Cardiac septum (tissue), 1 donor: ENCODE measurements at places on chromosomes 5 and 9. TPM values are rescaled to one million over a fixed set of nuclear protein-coding genes. Genes with fewer than 3 reads are reported as not detected.

Gene SGCD
- 83.1 TPM for total RNA-seq

Gene FCHSD1
- total RNA-seq, result 4.1 TPM

Gene CLIC3
- 12.9 TPM for total RNA-seq

Gene RANBP3L
- total RNA-seq, result 0.51 TPM

Gene GABRB2
- 0.22 TPM for total RNA-seq

Gene ENHO
- 1.3 TPM for total RNA-seq

Gene SHISAL2B
- not detected for total RNA-seq

Gene CCL27
- total RNA-seq, result not detected

Gene ENDOG
- total RNA-seq, result 47.1 TPM

Gene SLC34A3
- total RNA-seq, result not detected

Gene C1QTNF2
- total RNA-seq, result 1.3 TPM

Gene GZMA
- total RNA-seq, result 0.65 TPM

Gene WHRN
- 0.35 TPM for total RNA-seq

Gene ZNF883
- total RNA-seq, result 2.4 TPM

Gene ZFP2
- 1.2 TPM for total RNA-seq

Gene MAP3K1
- total RNA-seq, result 6.8 TPM

Gene PCDHA3
- 0.11 TPM for total RNA-seq

Gene HAND1
- 18.3 TPM for total RNA-seq

Gene CAVIN4
- total RNA-seq, result 102 TPM

Gene NDUFS6
- 78.6 TPM for total RNA-seq

Gene ORM2
- 0.32 TPM for total RNA-seq

Gene LCN9
- not detected for total RNA-seq

Gene GPX8
- 7.4 TPM for total RNA-seq

Gene STPG3
- total RNA-seq, result not detected
